ENCODE measurements at places on chromosomes 16 and 17.

DNA sequence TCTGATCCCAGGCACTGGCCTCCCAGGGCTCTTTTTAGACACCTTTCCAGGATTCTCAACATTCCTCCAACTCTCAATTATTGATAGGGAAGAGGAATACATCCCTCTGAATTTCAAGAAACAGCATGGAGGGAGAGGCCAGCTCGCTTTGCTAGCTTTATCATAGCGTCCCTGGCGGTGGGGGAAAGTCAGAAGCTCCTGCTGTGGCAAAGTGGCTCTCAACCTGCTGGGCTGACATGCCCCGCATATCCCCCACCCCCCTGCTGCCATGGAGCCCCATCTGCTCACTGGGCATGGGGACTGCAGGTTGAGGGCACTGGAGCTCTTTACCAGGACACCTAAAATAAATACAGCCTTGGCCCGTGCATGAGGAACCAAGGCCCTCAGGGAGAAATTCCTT, 140.3 kb downstream of the SLC39A11 start:
- DNase-seq: no peak

DNA sequence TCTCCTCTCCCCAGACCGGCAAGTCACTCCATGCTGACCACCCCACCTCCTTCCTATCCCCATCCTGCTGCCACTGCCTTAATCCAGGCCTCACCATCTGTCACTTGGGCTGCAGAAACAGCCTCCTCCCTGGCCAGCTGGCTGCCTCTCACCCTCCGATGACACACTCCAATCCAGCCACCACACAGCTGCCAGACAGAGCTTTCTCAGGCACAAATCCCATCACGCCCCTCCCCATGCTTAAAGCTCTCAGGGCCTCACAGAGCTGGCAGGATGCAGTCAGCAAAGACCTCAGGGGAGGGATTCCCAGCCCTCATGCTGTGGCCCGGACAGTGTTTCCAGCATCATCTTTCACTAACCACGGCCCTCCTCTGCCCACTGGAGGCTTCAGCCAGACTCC, 13.7 kb downstream of the CAMKK1 start:
- DNase-seq: no peak

DNA sequence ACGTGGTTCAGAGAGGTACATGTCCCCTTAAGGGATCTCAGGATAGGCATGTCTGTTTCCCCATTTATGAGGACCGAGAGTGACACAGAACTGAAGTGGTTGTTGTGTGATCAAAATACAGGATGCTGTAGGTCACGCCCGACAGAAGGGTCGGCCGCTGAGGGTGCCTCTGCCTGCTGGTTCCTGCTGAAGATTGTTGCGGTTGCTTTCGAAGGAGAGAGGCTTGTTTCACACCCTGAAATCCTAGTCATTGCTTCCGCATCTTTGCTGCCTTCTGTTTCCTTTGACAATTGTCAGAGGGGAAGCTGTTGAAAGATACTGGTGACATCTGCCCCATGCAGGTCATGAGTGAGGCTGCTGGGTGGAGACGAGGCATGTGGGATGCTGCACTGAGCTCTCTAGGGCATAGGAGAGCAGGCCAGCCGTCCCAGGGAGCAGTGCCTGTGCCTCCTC, 3.8 kb upstream of the NAT9 start:
- peak; percentile 89 for DNase-seq

DNA sequence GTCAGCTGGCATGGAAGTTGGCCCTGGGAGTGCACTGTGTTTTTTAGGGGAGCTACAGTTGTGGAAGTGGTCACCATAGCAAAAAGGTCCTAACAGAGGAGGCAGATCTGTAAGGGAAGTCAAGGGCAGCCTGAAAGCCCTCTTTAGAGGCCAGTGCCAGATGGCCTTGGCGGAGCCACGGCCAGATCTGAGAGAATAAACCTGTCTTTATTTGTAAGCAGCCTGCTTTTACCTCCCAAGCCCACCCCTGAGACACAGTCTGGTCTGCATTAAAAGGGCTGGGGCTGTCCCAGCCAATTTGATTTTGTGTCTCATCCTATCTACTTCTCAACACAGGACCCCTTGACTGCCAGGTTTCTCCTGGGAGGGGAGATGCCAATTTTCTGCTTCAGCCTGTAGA, 51.0 kb upstream of the NOL11 start:
- DNase-seq: no peak

GRCh38 chr16:9680968-9681367, 501.3 kb downstream of the GRIN2A start:
- DNase-seq: no peak

GRCh38 chr16:85759631-85760419, 8.9 kb upstream of the C16orf74 start:
- peak; percentile 33 for DNase-seq

- DNase-seq: no peak
Observed at GRCh38 chr17:76888661-76889060, 20.5 kb downstream of the MGAT5B start.

GRCh38 chr16:87278191-87279093, 38.8 kb downstream of the C16orf95 start:
- peak; percentile 73 for DNase-seq

DNA sequence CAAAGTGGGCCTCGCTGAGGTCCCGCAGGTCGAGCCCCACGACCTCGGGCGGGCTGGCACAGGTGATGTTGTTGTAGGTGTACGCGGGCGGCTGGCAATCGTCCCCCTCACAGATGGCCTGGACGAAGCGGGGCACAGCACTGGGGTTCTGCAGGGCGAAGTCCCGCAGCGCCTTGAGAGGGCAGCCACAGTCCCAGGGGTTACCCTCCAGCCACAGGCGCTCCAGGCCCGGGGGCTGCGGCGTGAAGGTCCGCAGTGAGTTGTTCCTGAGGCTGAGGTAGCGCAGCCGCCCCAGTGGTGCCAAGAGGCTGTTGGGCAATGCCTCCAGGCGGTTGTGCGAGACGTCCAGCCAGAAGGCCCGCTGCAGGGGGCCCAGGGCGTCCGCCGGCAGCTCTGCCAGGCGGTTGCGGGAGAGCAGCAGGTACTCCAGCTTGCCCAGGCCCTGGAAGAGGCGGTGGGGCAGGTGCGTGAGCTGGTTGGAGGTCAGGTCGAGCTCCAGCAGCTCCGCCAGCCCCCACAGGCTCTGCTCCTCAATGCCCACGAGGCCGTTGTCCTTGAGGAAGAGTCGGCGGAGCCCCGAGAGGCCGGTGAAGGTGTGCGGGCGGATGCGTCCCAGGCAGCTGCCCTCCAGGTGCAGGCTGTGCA, 2.8 kb downstream of the IGFALS start:
- no peak for DNase-seq

- DNase-seq: no peak
Observed at GRCh38 chr16:3304370-3304769, 860 bp downstream of the TIGD7 start.

GRCh38 chr17:28878981-28879380, 18.6 kb downstream of the FLOT2 start:
- DNase-seq: no peak

GRCh38 chr17:35906191-35906925, 24.2 kb downstream of the RDM1 start:
- DNase-seq: no peak

- DNase-seq: peak; percentile 94
Observed at GRCh38 chr17:58335779-58336455, 7.3 kb upstream of the TSPOAP1 start.

DNA sequence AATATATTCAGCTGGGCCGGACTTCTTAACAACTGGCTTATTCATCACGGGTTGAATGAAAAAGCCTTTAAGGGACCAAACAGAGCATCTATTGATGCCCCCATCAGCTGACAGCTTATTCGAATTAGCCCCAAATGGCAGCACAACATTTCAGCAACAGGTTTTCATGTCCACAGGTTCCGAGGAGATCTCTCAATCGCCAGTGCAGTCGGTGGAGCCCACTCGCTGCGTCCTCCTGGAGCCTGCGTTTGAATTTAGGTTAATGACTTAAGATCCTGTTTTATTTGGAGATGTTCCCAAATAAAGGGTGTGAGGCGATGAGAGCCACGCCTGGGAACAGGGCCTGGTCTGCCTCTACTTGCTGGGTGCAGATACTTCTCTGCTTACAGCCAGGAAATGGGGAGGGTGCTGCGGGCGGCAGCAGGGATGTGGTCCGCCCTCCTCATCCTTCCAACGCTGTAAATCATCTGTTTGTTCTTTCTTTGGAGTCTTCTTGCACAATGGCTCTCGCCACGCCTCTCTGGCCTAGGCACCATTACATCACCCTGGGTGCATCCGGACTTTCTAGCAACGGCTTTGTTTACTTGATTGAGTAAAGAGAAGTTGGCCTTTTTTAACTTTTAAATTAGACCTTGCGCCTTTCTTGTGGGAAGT, 22.6 kb downstream of the NDE1 start:
- peak; percentile 82 for DNase-seq

DNA sequence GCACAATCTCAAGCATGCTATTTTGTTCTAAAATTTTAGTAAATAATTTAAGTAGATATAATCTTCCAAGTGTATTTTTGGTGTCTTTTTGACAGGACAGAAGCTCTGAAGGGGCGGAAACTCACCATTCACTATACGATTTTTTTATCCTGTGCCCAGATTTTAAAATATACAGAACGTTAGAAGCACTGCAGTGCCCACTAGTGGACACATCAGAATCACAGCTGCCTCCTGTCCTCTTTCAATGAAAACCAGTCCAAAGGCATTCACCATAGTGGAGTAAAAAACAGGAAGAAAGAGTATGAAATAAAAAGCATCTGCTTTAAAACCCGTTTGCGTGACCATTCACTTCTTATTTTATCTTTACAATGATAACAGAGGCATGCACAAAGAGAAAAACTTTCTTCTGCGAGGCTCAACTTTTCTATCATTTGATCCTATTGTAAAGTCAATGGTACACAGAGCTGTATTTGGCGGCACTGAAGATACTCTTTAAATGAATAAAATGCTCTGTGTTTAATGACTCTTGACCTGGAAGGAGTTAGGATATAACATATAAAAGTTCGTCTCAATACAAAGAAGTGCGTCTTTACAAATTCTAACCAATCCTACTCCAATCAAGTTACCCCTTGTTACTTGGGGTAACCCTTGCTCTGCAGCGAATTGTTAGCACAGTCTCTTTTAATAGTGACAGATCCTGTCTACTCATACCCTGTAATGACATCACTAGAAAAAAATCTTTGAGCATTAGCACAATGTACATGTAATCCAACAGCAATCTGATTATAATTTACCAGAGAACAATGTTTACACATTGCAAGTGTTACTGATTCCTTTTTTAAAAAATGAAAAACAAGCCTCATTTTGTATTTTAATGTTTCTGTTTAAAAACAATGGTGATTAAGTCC, 339.8 kb upstream of the PSMD7 start:
- peak; percentile 34 for DNase-seq

- no peak for DNase-seq
Observed at GRCh38 chr16:81676883-81677737, 102.0 kb upstream of the PLCG2 start.

DNA sequence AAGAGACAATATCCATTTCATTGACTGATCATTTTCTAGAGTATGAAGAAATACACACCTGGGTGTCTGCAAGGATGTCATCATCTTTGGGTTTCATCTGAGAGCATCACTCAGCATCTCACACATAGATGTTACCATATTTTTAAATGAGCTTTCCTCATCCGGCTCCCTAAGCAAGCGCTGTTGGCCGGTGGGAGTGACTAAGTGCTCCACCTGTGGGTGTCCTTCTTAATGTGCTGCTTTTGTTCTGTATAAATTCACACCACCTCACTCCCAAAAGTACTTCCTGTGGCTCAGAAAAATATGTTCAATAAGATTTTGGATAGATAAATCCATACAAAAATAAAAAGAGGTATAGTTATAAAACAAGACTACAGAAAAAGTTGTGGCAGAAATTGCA, 7.4 kb downstream of the SSTR2 start:
- no peak for DNase-seq

- DNase-seq: peak; percentile 54
Observed at GRCh38 chr17:27241346-27241946, 52.5 kb upstream of the WSB1 start.

Data from activated CD4-positive, alpha-beta T cell treated with anti-CD3 and anti-CD28 coated beads, Interleukin-2, amount 50 U/mL, for 16 hours (primary cell).